CD4-positive, alpha-beta T cell treated with Interleukin-4 for 1 hour (primary cell): ENCODE measurements at places on chromosomes 6 and 20.

DNA sequence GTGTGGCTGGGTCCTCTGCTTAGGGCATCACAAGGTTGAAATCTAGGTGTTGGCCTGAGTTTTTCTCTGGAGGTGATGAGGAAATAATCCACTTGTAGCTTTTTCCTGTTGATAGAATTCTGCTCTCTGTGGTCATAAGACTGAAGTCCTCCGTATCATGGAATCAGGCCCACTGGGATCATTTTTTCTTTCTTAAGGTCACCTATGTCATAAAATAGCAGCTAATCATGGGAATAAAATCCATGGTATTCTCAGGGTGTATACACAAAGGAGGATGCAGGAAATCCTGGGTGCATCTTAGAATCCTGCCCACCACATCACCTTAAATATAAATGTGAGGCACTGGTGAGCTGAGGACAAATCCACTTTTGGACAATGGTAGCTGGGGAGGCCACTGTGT is 72.7 kb downstream of the PRDM1 start:
- DNase-seq = no peak

GRCh38 chr20:63360850-63361518 is at the start of gene CHRNA4:
Gene CHRNA4, minus strand, starts transcription at chr20:63361349. Its CDS starts 184 bp downstream, at chr20:63361165.
- no peak for DNase-seq

DNA sequence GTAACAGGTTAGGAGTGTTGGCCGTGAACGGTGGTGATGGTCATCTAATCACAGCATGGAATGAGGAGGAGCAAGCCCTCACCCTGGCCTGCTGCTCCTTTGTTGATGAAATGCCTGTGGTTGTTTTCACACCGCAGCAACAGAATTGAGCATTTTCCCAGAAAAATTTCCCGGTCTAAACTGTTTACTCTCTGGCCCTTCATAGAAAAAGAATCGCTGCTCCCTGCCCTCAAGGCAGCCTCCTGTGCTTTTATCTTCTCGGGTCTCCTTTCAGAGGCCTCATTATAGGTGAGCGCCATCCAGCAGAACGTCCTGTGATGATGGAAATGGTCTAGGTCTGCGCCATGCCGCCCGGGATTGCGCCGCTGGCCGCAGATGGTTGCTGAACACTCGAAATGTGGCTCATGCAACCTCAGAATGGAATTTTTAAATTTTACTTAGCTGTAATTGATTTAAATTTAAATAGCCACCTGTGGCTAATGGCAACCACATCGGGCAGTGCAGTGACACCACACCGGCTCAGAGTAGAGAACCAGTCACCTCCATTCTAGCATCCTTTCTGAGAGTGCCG is 30.2 kb downstream of the PHACTR3 start:
- DNase-seq = no peak

DNA sequence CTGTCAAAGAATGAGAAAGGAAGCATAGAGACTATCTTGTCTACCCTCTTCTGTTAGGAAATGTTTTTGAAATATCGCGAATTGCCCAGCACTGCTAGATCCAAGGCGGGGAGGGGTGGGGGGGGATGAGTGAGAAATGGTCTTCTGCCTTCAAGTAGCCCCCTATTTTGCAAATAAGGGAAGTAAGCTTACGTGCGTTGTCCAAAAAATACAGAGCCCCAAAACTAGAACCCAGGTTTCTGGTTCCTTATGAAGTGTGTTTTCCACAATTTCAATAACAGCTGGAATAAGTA is 923 bp upstream of the ILRUN start:
- no peak for DNase-seq
